ENCODE measurements at places on chromosomes 2 and 18. TPM values are rescaled to one million over a fixed set of nuclear protein-coding genes. Genes with fewer than 3 reads are reported as not detected.

IL18RAP gene
- 5.4 TPM for polyA plus RNA-seq

POTEI gene
- polyA plus RNA-seq = under 0.01 TPM

HS6ST1 gene
- polyA plus RNA-seq = 20.0 TPM

LIMS4 gene
- polyA plus RNA-seq = 1.6 TPM

HOXD10 gene
- 0.02 TPM for polyA plus RNA-seq

SLC11A1 gene
- 5.6 TPM for polyA plus RNA-seq

WDR35 gene
- polyA plus RNA-seq = 4.5 TPM

PCARE gene
- polyA plus RNA-seq = 0.01 TPM

COL6A3 gene
- polyA plus RNA-seq = 47.7 TPM

CCDC121 gene
- polyA plus RNA-seq = 1.5 TPM

PAIP2B gene
- polyA plus RNA-seq = 4.9 TPM

CENPA gene
- polyA plus RNA-seq = 1.3 TPM

SPOPL gene
- 8.9 TPM for polyA plus RNA-seq

FSHR gene
- polyA plus RNA-seq = not detected

CYP1B1 gene
- polyA plus RNA-seq = 43.9 TPM

CFAP221 gene
- 0.67 TPM for polyA plus RNA-seq

SNORC gene
- polyA plus RNA-seq = 0.34 TPM

UGGT1 gene
- polyA plus RNA-seq = 10.1 TPM

GPBAR1 gene
- 75.3 TPM for polyA plus RNA-seq

MGAT4A gene
- 8.5 TPM for polyA plus RNA-seq

RNU2-63P gene
- polyA plus RNA-seq = not detected

LYPD6 gene
- 0.39 TPM for polyA plus RNA-seq

REG3A gene
- polyA plus RNA-seq = 0.36 TPM

EHD3 gene
- 0.68 TPM for polyA plus RNA-seq

PPP4R1 gene
- polyA plus RNA-seq = 24.6 TPM

DYNAP gene
- not detected for polyA plus RNA-seq

RPE gene
- polyA plus RNA-seq = 24.4 TPM

FTCDNL1 gene
- polyA plus RNA-seq = 1.4 TPM

CCDC195 gene
- not detected for polyA plus RNA-seq

AMER3 gene
- polyA plus RNA-seq = 0.28 TPM

MDH1B gene
- 0.30 TPM for polyA plus RNA-seq

AQP4 gene
- polyA plus RNA-seq = 0.52 TPM

IL1A gene
- polyA plus RNA-seq = not detected

CPO gene
- 0.51 TPM for polyA plus RNA-seq

TNS1 gene
- polyA plus RNA-seq = 39.8 TPM

LBX2 gene
- 3.3 TPM for polyA plus RNA-seq

PTPRN gene
- polyA plus RNA-seq = not detected

LDLRAD4 gene
- polyA plus RNA-seq = 3.7 TPM

DAW1 gene
- polyA plus RNA-seq = 0.03 TPM

PFN4 gene
- polyA plus RNA-seq = 0.79 TPM

COL3A1 gene
- 363 TPM for polyA plus RNA-seq

EFEMP1 gene
- 29.6 TPM for polyA plus RNA-seq

UPP2 gene
- not detected for polyA plus RNA-seq

ARHGAP15 gene
- polyA plus RNA-seq = 5.6 TPM

GAL3ST2 gene
- 0.09 TPM for polyA plus RNA-seq

CMPK2 gene
- 2.6 TPM for polyA plus RNA-seq

C2orf78 gene
- polyA plus RNA-seq = not detected

MOCOS gene
- polyA plus RNA-seq = 2.3 TPM

ERBB4 gene
- 0.11 TPM for polyA plus RNA-seq

OTOS gene
- polyA plus RNA-seq = not detected

FBXO15 gene
- polyA plus RNA-seq = 0.83 TPM

GTF2A1L gene
- polyA plus RNA-seq = 1.7 TPM

NEU2 gene
- not detected for polyA plus RNA-seq

TMEM163 gene
- 2.4 TPM for polyA plus RNA-seq
